ENCODE measurements at places on chromosomes 5 and 9.

GRCh38 chr5:151923866-151924476 is 680 bp downstream of the GLRA1 start:
- peak; percentile 37 for DNase-seq

- no peak for DNase-seq
These were observed 12.8 kb upstream of the TLR4 start for GRCh38 chr9:117691367-117691766.

DNA sequence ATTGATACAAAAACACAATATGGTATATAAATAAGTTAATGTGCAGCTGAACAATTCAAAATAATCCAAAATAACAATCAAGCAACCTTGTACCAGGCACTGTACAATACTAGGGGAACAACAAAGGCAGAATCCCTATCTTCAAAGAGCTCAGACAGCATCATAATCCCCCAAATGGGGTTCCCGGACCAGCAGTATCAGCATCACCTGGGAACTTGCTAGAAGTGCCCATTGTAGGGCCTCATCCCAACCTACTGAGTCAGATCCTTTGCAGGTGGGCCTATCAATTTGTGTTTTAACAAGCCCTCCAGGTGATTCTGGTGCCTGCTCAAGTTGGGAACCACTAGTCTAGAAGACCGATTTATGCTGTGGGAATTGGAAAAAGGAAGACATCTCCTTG is 27.1 kb downstream of the SLIT3 start:
- no peak for DNase-seq

- no peak for DNase-seq
These were observed 144.0 kb downstream of the TMC1 start for GRCh38 chr9:72665421-72665820.

GRCh38 chr5:132751444-132751843 is 4.2 kb downstream of the CCNI2 start:
- no peak for DNase-seq

Data from NCI-H446 (cell line).